Astrocyte of the cerebellum (primary cell): ENCODE measurements at places on chromosomes 6 and 20.

DNA sequence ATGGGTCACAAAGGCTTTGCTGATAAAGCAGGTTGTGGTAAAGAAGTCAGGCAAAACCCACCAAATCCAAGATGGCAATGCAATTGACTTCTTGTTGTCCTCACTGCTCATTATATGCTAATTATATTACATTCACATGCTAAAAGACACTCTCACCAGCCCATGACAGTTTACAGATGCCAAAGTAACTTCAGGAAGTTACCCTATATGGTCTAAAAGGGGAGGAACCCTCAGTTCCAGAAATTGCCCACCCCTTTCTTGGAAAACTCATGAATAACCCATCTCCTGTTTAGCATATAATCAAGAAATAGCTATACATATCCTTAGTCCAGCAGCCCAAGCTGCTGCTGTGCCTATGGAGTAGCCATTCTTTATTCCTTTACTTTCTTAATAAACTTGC is 501.1 kb downstream of the MEI4 start:
- no peak for DNase-seq

DNA sequence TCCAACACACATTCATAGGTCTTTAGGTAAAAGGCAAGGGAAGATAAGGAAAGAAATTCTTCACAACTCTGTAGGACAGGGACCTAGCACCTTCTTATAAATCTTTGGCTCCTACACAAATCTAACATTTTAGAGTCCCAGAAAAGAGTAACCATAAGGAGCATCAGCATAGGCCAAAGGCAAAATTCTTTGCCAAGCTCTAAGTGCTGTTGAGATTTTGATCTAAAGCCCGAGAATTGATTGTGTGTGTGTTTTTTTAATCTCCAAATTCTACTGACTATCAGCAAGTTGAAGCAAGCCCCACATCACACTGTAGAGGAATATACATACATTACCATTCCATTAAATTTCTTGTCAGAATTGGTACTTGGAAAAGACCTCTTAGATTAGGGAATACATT is 233.6 kb downstream of the BTBD9 start:
- no peak for DNase-seq

GRCh38 chr6:89023591-89024441 is 56.7 kb upstream of the PNRC1 start:
- DNase-seq = no peak

GRCh38 chr6:131383421-131384411 is 189.3 kb upstream of the ARG1 start:
- DNase-seq = no peak

DNA sequence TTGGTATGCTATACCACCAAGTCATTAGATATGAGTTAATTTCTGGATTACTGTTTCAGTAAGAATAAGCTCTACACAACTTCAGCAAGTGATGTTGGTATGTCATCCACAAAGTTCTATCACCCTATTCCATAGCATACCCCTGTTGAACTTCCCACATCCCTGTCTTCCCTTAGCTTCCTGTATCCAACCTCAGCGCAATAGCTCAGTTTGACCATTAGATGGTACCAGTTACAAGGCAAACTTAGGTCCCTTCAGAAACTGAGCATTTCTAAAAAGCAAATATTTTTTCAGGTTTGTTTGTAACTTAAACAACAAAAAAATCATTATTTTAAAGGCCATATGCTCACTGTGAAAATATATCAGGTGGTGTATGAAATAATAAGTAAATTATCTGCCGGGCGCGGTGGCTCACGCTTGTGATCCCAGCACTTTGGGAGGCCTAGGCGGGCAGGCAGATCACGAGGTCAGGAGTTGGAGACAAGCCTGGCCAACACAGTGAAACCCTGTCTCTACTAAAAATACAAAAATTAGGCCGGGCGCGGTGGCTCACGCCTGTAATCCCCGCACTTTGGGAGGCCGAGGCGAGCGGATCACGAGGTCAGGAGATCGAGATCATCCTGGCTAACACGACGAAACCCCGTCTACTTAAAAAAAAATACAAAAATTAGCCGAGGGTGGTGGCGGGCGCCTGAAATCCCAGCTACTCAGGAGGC is 8.8 kb upstream of the MOG start:
- DNase-seq = no peak

DNA sequence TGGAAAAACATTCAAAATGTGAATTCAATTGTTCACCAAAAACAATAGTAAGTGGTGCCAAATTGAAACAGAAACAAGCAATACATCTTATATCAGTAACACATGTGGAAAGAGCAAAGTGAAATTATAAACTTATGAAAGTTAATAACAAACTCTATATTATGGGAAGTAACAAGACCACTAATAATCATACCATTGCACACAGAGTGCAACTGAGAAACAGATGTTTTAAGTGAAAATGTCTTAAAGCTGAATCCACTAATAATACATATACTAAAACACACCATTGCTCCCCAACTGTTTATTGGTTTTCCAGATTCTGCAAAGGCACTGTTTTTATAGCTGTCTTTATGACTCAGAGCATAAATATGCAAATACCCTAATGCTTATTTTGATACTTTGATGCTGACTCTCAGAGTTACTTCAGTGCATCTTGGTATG is 292.3 kb downstream of the RFPL4B start:
- no peak for DNase-seq

DNA sequence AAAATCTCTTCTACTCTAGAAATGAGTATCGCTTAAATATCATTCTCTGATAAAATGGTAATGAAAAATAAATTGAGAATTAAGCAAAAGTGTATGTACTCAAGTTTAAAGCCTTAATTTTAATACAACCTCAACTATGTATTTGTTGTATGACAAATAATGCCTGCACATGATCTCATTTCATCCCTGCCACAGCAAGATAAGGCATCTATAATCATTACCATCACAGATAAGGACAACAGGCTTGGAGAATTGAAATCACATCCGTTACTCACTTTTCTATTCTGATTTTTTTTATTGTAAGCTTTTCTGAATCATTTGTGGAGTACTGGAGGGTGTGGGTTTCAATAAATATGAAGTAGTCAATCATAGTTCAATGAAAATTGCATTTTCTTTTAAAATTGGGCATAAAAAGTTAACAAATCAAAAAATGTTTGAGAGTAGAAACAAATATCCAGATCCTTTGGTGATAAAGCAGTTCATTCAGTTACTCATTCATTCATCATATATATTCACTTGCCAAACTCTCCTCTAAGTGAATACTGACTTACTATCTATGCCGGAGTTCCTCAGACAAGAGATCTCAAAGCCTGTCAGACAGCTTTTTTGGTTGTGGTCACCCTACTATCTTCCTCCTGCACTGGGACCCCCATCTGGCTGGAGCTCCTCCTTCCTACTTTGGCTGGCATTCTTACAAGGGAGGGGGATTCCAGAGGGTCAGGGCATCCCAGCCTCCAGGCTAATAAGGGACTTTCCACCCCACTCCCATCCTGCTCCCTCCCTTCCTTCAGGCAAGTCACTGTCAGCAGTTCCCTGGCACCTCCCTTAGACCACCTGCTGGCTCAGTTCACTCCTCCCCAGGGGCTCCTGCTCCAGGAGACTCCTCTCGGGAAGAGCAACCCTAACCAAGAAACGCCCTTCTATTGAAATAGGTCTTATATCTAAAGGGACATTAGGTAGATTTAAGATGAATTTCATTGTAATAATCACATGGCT is 118.6 kb downstream of the OGFRL1 start:
- DNase-seq = no peak

DNA sequence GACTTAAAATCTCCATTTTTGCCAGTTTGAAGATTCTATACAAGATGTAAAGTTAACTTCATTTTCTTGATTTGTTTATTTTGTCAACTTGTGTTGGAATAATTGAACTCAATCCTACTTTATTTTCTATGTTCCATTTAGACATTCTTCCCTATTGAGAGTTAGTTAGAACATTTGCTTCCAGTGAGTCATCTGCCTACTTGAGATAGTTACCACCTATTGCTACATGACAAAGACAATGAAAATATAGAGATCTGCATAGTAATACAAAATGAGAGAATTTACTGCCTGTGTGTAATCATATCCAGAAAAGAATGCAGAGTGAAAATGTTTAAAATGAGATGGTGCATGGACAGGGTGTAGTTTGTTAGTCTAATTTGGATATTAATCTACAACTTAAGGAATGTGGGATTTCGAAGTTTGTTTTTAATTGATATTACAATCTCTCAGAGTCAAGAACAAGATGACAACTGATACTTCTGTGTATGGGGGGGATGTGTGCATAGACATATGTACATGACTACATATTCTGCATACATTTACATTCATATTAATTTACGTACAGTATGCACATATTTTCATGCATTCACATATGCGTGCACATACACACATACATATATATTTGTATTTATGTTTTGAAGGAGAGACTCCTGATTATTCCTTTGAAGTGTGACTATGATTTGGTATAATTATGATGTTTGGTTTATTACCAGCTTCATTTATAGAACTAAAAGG is 420.1 kb downstream of the NKAIN2 start:
- DNase-seq = peak; percentile 40

DNA sequence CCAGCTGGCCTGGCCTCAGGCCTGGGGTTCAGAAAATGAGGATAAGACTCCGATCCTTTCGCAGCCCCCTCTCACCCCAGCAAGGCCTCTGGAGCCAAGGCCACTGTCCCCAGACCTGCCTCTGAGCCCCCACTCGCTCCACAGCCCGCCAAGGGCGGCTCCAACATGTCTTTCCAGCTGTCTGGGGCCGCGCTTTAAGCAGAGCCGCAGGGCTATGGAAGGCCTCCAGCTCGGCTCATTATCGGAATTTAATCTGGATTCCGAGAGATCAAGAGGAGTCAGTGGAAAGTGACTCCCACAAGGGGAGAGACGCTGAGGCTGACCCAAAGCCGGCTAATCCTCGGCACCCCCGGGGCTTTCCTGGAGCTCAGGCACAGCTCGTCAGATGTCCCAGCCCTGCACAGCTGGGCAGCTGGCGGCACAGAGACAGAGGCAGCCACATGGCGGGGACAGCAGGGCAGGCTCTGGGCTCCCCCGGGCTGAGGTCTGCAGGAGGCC is 41.8 kb downstream of the BMP7 start:
- DNase-seq = no peak

- DNase-seq = no peak
Measured at GRCh38 chr6:144745439-144745838, 460.3 kb downstream of the UTRN start.

- no peak for DNase-seq
Measured at GRCh38 chr6:83308833-83309232, 115.7 kb downstream of the RWDD2A start.

DNA sequence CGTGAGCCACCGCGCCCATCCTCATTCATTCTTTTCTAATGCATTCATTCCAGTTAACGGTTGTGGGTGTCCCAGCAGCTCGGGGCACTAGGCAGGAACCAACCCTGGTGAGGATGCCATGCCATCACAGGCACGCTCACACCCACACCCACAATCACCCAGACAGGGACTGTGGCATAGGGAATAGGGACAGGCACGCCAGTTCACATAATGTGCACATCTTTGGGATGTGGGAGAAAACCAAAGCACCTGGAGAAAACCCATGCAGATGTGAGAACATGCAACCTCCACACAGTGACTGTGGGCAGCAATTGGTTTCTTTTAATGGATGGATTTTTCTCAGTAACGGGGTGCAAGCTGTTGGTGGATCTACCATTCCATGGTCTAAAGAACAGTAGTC is 64.3 kb downstream of the IRF4 start:
- no peak for DNase-seq

DNA sequence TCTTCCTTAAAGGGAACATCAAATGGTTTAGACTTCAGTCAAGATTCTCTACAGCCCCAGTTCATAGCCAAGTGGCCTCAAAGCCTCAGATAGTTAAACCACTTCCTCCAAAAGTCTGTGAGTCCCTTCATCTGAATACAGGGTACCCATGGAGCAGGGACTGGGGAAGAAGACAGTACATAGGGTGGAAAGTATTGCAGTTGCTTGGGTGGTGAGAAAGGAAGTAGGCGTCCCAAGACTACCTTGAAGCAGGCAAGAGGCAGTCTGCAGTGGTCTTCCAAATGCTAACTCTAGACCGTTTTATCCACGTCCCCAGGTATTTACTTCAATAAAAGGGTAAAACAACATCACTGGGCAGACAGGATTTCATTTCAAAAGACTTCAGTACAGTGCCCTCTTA is 2.0 kb downstream of the FYN start:
- no peak for DNase-seq

DNA sequence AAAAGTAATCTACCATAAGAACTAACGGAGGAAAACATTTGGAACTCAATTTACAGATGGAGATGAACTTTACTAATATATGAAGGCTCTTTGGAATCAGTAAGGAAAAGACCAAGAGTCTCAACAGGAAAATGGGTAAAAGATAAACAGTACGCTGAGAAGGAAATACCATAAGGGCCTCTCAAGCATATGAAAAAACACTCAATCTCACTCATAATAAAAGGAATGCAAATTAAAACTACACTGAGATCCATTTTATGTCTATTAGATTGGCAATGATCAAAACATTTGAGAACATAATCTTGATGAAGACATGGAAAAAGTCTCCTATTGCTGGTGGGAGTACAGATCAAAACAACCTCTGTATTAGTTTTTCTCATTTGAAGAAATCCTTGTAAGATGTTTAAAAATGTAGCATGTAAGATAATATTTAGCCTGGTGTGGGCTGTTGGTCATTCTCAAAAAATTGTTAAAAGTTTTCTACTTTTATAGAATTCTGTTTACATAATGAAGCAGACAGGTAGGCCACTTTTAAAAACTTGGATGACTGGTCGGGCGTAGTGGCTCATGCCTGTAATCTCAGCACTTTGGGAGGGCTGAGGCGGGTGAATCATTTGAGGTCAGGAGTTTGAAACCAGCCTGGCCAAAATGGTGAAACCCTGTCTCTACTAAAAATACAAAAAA is 14.5 kb downstream of the REV3L start:
- DNase-seq = no peak

- no peak for DNase-seq
Measured at GRCh38 chr6:76124018-76124417, 51.6 kb upstream of the IMPG1 start.

- DNase-seq = no peak
Measured at GRCh38 chr6:1392813-1393640, 3.7 kb downstream of the FOXF2 start.

- DNase-seq = no peak
Measured at GRCh38 chr6:42190554-42191183, 4.1 kb downstream of the GUCA1B start.

- no peak for DNase-seq
Measured at GRCh38 chr20:9532069-9532838, 17.9 kb downstream of the LAMP5 start.

DNA sequence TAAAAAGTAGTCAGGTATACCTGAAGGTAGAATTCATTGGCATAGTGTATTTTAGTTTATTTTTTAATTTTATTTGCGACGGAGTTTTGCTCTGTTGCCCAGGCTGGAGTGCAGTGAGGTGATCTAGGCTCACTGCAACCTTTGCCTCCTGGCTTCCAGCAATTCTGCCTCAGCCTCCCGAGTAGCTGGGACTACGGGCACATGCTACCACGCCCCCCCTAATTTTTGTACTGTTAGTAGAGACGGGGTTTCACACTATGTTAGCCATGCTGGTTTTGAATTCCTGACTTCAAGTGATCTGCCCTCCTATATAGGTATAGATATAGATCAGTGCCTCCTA is 102.8 kb upstream of the PRSS16 start:
- no peak for DNase-seq
